KG1 (cell line): ENCODE measurements at places on chromosomes 7 and 10.

DNA sequence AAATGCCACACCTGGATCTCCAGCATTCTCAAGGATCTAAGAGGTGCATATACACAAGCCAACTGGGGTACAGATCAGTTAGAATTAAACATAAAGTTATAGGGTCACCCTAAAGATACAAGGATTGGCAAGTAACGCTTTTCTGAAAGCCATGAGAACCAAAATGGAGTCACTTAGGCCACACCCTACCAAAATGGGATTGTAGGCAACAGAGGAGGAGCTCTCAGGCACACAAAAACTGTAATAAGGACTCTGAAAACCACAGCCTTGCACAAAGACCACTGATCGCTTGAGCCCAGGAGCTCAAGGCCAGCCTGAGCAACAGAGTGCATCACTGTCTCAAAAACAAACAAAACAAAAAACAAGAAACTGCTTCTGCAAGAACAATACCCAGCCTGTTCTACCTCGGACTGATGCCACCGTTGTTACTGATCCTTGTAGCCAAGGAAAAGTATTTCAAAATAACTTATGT is 35.5 kb downstream of the SVOPL start:
- no peak for DNase-seq

- DNase-seq = no peak
Observed at GRCh38 chr10:113284635-113285034, 268.2 kb upstream of the HABP2 start.

- DNase-seq = no peak
Observed at GRCh38 chr10:103748020-103748419, 107.4 kb downstream of the SH3PXD2A start.

DNA sequence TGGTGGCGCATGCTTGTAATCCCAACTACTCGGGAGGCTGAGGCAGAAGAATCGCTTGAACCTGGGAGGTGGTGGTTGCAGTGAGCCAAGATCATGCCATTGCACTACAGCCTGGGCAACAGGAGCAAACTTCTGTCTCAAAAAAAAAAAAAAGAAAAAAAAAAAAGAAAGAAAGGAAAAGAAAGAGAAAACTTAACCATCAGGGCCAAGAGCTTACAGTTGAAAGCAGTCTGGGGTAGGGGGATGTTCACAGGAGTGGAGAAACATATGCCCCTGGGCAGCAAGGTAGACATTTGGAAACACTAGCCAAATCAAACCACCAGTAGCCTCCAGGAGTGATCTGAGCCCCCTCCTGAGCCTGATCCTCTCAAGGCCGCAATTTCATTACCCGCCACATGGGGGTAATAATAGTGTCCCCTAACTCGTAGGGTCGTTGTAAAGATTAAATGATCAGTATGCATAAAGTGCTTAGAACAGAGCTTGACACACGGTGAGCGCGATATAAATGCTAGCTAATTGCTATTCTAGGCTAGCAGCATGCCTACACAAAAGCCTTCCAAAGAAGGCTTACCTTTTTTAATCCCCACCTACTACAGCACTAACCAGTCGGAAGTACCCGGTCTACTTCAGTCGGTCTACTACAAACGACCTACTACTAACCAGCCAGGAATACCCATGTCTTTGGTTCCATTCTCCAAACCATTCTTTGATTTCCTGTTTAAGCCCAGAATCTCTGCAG is 274.3 kb upstream of the NEBL start:
- no peak for DNase-seq

DNA sequence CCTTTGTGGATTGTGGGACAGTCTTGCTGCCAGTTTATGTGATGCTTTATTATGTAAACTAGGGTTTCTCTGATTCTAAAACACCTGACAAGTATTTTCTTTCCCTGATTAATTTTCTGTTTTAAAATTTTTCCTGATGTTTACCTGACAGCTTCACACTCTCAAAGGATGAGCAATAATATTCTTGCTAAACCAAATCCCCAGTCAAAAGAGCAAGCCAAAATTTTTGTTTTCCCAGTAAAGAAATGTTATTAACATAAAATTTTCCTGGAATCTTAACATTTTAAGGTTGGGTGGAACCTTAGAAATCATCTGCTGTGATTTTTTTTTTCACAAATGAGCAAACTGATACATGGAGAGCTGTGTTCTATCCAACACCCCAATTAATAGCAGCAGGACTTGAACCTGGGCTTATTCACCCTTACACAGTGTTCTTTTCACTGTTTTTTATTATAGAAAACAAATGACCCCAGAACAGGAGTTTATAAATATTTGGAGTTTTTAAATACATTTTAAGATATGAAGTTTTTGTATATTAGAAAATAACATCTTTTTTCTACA is 185.2 kb upstream of the VIPR2 start:
- no peak for DNase-seq

DNA sequence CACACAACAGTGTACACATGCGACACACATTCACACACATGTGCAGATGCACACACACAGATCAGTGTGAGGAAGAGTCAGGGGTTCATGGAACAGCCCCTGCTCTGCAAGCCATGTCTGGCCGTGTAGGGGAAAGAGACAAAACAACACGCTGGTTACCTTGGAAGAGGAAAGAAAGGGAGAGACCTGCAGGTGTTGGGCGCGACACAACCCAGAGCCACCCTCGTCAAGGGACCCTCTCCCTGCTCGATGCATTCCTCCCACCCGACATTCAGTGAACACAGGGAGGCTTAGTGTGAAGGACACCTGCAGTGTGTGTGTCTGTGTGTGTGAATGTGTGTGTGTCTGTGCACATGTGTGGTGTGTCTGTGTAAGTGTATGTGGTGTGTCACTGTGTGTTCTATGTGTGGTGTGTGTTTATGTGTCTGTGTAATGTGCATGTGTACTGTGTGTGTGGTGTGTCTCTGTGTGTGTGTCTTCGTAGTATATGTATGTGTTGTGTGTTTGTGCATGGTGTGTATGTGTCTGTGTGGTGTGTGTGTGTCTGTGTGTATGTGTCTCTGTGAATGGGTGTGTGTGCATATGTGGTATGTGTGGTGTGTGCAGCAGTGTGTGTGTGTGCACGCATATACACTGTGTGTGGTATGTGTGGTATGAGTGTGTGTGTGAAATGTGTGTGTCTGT is 69.5 kb upstream of the PITRM1 start:
- DNase-seq = no peak

DNA sequence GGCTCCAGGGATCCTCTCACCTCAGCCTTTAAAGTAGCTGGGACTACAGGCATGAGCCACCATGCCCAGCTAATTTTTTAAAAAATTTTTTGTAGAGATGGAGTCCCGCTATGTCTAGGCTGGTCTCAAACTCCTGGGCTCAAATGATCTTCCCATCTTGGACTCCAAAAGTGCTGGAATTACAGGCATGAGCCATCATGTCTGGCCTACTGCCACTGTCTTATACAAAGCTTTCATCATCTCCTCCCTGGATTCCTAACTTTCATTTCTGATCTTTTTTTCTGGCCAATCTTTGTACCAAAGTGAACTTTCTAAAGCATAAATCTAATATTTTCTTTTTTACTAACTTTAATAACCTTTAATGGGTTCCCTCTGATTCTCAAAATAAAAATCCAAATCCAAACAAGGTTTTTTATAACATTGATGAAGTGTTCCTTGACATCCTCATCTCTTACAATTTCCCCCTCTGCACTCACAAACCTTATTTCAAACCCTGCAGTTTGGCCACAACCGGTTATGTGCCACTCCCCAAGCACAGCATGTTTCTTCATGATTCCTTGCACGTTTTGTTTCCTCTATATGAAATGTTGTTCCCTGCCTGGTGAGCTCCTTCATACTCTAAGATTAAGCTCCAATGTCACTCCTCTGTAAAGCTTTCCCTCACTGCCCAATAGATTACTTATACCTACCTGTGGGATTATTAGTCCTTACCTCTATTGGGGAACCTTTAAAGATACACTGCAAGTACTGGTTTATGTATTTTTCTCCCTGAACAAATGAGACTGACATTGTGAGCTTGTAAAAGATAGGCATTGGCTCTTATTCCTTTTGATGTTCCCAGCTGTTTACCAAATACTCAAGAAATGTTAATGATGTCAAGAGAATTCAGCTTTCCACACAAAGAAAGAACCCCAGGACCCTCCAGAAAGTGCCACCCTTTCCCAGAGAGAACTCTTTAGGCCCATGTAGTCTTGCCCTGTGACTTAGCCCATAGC is 101.7 kb downstream of the HOXA1 start:
- no peak for DNase-seq

DNA sequence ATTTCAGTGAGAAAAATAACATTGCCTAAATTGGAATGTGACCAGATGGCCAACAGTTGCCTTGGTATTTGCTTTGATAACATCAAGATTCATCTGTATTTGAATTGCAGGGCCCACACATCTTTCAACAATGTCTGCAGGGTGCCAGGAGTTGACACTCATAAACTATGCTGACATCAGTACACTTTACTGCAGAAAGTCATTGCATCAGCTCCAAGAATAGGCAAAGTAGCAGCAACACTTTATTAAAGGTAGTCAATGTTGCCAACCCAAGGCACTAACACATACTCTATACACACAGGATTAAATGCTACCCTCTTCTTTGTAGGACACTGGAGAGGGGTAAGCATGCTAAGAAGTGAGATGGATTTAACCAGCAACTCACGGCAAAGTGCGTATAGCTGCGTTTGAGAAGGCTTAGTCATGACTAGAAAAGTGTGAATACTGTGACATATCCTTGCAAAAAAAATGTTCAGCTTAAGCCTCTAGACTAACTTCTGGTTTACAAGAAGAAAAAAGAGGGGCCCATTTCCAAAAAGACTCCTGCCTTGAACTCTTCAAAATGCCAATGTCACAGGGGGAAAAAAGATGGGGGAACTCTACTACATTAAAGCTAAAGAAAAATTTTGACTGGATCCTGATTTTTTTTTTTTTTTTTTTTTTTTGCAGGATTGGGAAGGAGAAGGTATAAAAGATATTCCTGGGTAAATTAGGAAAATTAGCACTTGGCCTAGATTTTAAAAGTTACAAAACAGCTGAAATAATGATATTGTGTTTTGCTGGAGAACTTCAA is 2.2 kb downstream of the BBIP1 start:
- DNase-seq = no peak
